ENCODE measurements at places on chromosomes 2 and 18.

DNA sequence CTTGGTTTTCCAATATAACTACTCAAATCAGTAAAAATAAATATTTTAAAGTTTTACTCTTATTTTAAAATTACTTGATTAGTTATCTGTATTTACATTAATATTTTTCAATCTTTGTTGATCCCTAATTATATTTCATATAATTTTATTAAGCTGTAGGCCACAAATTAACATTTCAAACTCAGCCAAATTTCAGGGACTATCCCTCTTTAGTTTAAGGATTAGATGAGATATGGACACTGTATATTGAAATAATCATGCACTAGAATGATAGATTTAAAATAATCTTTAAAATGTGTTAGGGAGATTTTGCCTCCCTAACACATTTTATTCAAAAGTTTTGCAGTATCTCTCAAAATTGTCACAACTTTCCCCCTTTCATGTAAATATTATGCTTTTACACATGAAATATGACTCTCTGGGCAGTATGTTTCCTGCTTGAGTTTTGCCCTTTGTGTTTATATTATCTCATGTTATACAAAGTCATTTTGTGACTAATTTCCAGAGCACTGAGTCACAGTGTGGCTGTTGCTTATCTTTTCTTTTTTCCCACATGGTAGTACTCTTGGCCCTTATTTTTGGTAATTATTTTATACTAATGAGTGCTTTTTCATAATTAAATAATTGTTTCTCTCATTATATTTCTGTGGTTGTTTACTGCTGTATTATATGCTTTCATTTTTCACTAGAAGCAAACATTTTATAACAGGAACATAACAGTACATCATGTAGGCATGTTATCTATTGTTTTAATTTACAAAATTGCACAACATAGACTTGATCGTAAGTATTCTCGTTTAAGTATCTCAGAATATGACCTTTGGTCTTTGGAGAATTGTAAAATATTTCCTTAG is 1.2 kb downstream of the TFPI start:
- DNase-seq, result no peak

DNA sequence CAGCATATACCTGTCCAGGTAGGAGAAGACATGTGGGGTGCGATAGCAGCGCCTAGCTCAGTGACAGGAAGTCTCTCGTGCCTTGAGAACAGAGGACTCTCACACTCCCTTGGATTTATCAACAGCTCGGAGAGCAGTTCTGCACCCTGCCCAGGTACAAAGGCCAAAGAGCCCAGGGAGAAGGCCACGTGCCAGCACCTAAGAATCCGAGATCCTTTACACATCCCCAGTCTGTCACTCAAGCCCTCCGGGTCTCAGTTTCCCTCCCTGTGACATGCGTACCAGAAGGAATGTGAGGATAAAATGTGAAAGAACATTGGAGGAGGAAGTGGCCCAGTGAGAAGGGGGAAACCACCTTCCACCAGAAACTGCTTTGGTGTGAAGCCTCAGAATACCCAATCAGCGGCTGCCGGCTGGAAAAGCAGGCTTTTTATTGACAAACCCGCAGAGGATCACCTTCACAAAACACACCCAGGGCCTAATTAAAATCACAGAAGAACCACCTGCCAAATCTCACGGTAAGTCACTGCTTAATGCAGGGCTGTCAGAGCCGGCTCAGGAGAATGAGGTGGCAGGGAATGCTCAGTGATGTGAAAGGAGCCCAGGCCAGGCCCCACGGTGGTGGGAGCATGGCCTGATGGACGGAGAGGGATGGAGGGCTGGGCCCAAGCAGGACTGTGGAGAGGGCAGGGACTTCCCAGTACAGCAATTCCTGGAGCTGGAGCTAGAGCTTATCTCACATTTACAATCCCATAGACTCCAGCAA is 66.3 kb downstream of the MYO5B start:
- DNase-seq, result no peak

DNA sequence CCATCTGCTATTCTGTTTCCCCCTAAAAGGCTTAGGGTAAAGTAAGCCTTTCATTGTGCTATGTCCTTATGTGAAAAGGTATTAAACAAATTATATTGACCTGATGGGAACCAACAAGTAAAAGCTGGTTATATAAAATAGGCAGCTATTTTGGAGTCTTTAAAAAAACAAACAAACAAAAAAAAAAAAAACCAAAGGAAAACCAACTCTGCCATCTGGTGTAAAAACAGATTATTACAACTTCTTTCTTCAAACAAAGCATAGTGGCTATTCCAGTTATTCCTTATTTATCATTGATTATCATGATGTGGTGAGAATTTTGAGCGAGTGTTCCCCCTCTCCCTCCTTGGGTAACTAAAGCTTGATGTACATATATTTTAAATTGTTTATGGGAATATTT is 122.3 kb upstream of the FHL2 start:
- DNase-seq, result no peak

DNA sequence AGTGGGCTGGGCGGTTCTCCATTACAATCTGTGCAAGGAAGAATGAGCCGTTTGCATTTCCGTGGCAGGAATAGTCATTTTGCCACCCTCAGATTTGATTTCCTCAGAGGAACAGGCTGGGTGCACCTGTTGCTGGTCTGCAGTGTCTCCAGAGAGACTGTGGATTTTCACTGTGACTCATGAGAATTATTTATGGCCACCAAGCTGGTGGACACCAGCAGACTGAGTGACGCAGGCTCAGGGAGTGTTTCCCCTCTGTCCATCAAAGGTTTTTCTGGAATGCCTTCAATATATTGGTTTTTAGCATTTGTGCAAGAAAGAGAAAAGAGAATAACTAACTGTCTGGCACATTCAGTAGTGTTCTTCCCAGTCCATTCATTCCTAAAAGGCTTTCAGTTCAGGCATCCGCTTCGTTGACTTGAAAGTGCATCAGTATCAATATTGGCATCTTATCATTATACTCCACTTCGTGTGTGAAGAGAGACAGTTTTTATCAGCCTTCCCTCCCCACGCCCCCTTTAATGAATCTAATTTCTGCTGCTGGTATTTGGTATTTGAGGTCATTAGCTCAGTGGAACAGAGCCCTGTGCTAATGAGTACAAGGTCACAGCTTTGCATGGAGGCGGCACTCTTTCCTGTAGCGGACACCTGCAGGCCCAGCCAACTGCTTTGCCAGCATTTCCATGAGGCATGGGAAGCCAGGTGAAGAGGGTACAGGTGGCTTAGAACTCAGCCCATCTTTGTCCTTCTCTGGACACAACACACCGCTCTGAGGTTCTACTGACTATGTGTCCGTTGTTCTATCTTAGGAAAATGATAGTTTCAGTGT is 39.9 kb downstream of the PRKCE start:
- DNase-seq, result no peak

DNA sequence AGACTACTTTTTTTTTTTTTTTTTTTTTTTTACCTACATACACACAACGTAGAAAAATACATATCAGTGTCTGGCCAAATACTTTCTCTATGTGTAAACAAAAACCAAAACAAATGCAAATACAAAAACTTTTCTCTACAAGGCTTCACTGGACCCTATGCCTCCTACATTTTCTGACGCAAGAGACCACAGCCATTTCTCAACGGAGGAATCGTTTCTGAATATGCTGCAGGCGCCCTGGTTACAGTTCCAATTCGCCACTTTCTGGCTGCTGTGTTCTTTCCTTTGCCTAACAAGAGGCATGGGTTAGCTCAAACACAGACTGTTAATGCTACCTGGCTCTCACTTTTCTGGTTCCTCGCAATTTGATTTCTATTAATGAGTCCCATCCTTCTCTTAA is 96.4 kb downstream of the EPB41L3 start:
- no peak for DNase-seq

DNA sequence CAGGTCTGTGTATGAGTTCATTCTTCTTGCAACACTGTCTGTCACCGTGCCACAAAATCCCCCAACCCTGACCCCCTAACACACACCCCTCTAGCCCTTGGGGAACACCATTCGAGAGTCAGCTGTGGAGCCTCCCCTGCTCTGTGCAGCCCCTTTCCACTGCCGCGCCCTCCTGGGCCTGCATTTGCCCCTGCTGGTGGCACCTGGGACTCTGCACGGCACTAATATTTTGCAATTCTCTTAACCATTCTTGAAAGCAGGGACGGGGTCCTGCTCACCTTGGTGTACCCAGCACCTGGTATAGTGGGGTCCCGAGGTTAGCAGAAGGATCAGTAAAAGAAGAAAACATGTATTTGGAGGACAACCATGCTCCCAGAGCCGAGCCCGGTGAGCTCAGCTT is 124.0 kb downstream of the HDAC4 start:
- DNase-seq, result no peak

DNA sequence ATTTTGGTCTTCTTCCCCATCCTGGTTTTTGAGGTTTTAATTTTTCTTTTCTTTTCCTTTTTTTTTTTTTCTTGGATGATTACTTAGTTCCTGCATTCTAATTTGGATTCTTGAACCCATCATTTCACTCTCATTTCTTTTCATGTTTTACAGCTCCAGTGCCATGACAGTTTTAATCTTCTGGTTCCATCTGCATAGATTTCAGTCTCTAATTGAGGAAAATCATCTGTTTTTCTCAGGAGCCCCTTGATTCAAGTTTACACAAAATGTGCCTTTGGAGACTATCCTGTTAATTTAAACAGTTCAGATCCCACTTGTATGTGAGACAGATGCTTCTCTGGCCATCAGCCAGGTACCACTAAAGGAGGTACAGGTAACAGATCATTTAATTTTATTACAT is 379.9 kb downstream of the PIK3C3 start:
- DNase-seq, result no peak

DNA sequence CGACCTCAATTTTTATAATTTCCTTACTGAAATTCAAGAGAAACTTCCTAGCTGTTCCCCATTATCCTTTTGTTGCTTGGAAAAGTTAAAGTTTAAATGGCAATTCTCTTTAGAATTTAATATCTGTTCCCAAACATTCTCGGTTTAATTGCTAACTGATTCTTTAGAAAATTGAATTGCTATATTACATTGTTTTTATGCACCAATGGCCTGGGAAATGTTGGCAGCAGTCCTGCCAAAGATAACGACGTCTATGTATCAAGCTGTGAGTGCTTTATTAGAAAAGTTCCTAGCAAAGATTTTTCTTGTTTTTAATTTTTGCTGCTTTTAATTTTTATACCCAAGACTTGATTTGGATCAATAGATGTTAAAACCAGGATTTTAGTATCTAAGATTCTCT is 167.8 kb upstream of the HDAC4 start:
- DNase-seq, result no peak

DNA sequence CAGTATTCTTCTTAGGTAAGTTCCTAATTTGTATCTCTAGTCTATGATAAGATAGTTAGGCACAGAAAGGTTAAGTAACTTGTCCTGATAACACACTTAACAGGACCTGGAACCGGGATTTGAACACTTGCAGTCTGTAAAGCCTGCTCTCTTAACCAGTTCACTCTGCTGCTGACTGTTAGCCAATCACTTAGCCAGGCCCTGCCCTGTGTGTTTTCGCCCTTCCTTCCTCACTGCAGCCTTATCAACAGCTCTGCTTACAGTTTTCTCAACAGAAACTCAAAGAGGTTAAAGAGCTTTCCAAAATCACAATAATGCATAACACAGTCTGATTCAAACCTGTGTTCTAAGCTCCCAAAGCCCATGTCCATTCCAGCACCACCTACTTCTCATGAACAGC is 151.7 kb downstream of the TRABD2A start:
- DNase-seq, result no peak

GRCh38 chr2:21467910-21468309 is 344.1 kb downstream of the TDRD15 start:
- DNase-seq, result no peak

- DNase-seq, result no peak
Measured at GRCh38 chr2:28134857-28135256, 244.3 kb downstream of the BABAM2 start.

- no peak for DNase-seq
Measured at GRCh38 chr2:233209533-233210171, 41.8 kb upstream of the ATG16L1 start.

DNA sequence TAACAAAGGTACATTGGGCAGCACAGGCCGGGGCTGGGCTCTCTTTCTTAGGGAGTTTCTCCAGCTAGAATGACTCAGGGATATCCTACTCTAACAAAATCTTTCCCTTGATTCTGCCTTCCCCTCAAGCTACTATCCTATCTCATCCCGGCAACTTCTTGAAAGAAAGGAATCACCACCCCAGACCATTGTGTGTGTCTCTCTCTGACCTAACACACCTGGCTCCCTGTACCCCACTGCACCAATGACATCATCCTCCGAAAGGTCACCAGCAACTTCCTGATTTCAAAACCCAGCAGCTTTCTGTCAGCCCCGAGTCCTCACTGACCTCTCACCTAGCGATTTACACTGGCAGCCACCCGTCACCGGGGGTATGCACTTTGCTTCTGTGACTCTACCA is 72.1 kb upstream of the MAP4K4 start:
- DNase-seq, result no peak

DNA sequence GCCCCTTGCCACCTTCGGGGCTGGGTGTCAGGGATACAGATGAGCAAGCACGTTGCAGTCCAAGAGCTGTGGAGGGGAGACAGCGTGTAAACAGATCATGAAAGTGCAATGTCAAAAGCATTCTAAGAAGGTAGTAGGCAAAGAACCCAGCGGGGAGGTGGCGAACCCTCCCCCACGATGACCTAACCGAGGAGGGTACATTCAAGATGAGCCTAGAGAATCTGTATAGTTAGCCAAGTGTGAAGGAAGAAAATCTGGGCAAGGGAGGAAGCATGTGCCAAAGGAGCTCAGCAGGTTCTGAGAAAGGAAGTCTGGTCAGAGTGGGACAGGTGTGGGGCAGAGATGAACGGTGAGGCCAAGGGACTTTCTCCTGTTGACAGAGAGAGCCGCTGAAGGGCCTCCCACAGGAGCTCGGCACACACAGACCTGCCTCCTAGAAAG is 106.9 kb downstream of the SP3 start:
- no peak for DNase-seq

GRCh38 chr18:39741755-39742466 is 2176.3 kb upstream of the CELF4 start:
- no peak for DNase-seq

GRCh38 chr2:179606141-179606540 is 255.3 kb downstream of the ZNF385B start:
- DNase-seq, result no peak

DNA sequence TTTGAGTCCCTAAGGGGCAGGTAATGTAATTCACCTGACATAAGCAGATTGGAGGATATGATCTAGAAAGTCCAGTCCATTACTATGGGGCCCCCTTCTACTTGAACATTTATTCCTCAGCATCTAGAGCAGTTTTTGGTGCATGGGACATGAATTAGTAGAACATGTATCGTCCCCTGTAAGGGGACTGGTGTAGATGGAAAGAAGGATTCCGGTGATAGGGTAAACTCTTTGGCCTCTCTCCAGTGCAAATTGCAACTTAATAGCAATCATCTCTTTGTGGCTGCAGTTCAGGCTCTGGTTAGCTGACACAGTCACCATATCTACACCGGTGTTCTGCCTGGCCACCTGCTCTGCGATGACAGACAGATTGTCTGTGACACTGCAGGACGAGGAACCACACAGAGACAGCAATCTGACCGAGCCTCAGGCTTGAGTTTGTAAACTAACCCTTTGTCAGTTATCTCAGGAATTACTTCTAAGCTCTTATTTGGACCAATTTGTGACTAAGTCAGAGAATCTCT is 6.4 kb upstream of the SLC8A1 start:
- no peak for DNase-seq

Measured in CD4-positive, alpha-beta T cell (primary cell).